AG20443 (cell line): ENCODE measurements at places on chromosomes 13 and 19.

- no peak for DNase-seq
These were observed 769.0 kb upstream of the SLITRK1 start for GRCh38 chr13:84651288-84651687.

- DNase-seq, result no peak
These were observed 149.0 kb downstream of the LMO7 start for GRCh38 chr13:75785130-75785529.

DNA sequence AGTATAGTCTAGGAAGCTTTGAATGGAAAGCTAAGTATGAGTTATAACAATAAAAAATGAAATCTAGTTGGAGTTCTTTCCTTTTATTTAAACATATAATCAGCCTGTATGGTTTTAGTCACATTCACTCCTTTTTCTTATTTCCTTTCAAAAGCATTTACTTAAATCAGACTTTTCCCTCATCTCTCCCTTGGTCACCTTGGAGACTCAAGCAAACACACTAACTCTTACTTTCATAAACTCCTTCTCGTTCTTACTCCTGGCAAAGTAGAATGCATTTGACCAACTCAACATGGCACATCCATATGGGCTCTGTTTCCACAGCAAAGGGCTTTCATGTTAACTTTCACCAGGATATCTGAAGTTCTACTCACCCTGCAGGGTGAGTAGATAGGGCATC, 400.0 kb downstream of the LMO7 start:
- no peak for DNase-seq

- DNase-seq, result no peak
These were observed 72.9 kb downstream of the SPATA13 start for GRCh38 chr13:24233351-24233901.

GRCh38 chr19:3981373-3981735, 3.9 kb downstream of the EEF2 start:
- no peak for DNase-seq

DNA sequence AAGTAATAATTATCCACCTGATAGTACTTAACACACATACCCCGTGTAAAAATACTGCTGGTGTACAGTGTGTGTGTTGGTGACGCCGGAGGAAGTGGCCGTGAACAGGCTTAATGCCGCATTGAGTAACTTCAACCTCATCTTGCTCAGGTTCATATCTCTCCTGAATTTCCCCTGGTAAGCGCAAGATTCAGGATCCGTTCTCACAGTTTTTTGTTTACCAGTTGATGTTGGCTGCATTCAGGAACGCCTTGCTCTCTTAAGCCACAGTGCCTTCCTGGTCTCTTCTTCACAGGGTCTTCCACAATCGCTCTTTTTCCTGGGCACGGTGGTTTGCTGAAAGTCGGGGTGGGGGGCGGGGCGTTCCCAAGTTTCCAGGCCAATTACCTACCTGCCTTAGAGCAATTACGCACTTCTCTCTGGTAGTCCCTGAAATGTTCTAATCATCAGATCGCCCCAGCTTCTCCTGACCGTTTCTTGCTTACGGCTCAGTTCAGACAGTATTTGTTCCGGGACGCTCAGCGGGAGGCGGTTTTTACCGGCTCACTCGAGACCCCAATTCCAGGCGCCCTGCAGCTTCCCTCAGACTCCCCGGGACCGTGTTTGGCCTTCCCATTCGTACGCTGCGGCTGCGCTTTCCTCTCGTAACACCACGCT, 706 bp upstream of the DNAJC3 start:
- peak; percentile 10 for DNase-seq

DNA sequence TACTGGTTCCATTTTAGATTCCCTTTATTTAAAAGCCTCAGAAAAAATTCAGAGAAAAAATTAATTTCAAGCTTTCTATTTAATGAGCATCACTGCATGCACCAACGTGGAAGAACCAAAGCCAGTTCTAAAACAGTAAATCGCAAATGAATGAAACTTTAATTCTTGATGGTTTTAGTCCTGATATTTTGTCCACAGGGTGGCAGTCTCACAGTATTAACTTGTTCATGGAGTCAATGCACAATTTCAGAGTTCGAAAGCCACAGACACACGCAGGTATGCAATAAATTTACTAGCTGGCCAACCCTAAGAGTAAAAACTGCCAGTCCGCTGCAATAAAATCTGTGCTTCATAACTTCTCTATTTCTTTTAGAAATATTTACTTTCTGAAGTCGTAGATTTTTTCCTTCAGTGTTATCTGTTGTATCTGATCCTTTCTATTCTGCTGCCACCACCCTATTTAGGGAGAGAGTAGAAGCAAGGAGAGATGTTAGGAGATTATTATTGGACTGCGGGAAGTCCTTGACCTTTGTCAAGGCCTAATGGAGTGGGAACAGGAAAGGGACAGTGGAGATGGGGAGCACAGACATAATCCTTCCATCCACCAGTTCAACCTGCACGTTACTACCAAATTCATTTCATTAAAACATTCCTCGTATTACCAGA, 7.0 kb upstream of the WBP4 start:
- peak; percentile 12 for DNase-seq

- no peak for DNase-seq
These were observed 50.3 kb downstream of the CCDC70 start for GRCh38 chr13:51912091-51912490.

- no peak for DNase-seq
These were observed 229.8 kb upstream of the MAB21L1 start for GRCh38 chr13:35706281-35706680.

DNA sequence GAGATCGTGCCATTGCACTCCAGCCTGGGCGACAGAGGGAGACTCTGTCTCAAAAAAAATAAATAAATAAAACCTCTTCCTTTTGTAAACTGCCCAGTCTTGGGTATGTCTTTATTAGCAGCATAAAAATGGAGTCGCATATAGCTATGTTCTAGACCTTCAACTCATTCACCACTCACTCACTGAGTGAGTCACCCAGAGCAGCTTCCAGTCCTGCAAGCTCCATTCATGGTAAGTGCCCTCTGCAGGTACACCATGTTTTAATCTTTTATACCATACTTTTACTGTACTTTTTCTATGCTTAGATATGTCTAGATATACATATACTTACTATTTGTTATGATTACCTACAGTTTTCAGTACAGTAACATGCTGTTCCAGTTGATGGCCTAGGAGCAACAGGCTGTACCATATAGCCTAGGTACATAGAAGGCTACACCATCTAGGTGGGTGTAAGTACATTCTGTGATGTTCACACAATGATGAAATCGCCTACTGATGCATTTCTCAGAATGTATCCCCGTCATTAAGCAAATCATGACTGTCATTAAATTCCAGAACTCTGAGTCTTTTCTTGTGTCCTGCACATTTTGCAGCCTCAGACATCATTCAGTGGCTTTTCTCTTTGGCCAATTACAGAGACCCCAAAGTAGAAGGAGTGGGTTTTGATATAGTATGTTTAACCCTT, 13.7 kb upstream of the FARP1 start:
- DNase-seq, result peak; percentile 29

- DNase-seq, result peak; percentile 48
These were observed 851 bp downstream of the ZNF320 start for GRCh38 chr19:52896431-52897137.
